ENCODE measurements at places on chromosomes 2 and 18.

GRCh38 chr2:121902616-121903015 lies 147.2 kb downstream of the TSN start:
- DNase-seq: no peak

DNA sequence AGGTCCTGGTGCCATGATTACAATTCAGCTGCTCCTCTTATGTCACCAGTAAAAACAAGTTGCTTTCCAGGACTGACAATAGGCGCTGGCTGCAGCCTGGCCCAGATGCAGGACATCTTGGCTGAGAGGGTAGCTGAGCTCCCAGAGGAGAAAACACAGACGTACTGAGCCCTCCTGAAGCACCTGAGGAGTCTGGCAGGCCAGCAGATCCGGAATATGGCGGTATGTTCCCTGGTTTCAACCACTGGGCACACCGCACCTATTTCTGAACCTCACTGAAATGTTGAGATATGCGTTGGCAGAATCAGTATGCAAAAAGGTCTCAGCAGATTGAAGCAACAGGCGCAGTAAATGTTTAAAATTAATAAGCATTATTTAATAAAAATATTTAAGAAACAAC lies 73.1 kb upstream of the BZW1 start:
- no peak for DNase-seq

GRCh38 chr2:83587309-83587708 lies 871.8 kb downstream of the SUCLG1 start:
- no peak for DNase-seq

GRCh38 chr2:77228391-77228790 lies 293.8 kb downstream of the LRRTM4 start:
- DNase-seq: no peak

- DNase-seq: no peak
Measured at GRCh38 chr18:9091066-9091476, 11.4 kb upstream of the NDUFV2 start.

- DNase-seq: no peak
Measured at GRCh38 chr2:38945372-38945771, 55.7 kb downstream of the ARHGEF33 start.

DNA sequence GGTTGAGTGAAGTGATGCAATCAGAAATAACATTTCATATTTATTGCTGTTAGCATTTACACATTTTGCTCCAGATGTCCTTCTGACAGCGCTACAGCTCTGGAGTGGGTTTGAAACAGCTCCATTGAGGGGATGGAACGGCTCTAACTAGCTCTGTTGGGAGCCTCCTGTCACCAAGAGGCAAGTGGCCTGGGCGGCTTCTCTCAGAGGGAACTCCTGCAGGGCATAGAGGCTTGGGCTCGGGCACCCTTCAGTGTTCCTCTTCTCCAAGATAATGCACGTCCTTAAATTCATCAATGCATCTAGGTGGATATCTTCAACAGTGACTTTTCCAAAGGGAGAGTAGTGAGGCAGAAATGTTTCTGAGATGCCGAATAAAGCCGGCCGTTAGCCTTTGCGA lies 122.5 kb downstream of the CNTNAP5 start:
- DNase-seq: no peak

GRCh38 chr18:38571651-38572050 lies 1006.1 kb upstream of the CELF4 start:
- no peak for DNase-seq

DNA sequence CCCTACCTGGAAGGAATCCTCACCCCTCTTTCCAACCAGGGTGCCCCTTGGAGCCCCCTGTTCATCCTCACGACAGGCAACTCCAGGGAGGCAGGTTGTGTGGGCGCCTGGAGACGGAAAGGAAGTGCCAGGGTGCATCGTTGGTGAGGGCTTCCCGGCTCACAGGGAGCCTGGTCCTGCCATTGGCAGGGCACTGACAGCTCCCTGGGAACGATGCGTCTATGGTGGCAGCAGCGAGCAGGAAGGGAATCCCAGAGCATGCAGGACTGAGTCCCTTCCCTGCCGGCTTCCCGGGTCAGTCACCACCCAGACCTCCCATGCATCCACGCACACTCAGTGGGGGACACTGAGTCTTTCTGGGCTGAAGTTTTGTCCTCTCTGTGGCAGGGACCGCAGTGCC lies 117.6 kb downstream of the INHBB start:
- DNase-seq: no peak

- DNase-seq: no peak
Measured at GRCh38 chr18:63307551-63308200, 11.9 kb downstream of the BCL2 start.

GRCh38 chr2:207782238-207783030 lies 12.7 kb upstream of the FZD5 start:
- DNase-seq: no peak

- DNase-seq: no peak
Measured at GRCh38 chr2:165651233-165651632, 142.8 kb downstream of the GALNT3 start.

- DNase-seq: no peak
Measured at GRCh38 chr2:38438133-38438882, 61.2 kb upstream of the ATL2 start.

GRCh38 chr2:168196764-168197180 lies 50.6 kb downstream of the STK39 start:
- DNase-seq: no peak

GRCh38 chr2:196486146-196486545 lies 153.4 kb upstream of the CCDC150 start:
- no peak for DNase-seq

GRCh38 chr2:12675801-12676200 lies 40.9 kb upstream of the TRIB2 start:
- DNase-seq: no peak

DNA sequence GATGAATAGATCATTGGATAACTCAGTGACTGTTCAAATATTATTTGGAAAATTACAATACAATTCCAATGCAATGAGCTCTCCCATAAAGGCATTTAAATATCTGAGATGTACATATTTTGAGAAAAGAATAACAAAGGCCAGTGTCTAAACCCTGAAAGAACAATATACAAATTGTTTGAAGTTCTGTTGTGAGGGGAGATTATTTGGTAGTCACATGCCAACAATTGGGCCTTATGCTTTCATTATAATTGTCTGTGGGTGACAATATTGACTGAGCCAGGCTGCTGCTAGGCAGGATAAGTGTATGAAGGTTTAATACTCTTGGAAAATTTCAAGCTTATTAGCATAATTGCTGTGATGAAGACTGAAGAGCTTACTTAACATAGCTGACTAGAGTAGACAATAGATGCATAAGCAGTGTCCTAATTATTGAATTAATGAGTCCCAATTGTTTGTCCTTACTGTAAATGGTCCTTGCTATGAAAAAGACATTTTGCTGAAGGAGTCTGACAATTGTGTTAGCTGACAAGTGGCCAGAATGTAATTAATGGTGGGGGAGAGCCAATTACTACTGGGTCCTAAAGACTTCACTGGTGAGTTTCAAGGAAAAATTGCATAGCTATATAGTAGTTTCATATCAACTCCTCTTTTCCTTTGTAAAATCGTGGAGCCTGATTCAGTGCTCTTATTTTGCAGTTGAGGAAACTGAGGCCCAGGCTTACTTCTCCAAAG lies 5.0 kb upstream of the SMAD2 start:
- DNase-seq: no peak

DNA sequence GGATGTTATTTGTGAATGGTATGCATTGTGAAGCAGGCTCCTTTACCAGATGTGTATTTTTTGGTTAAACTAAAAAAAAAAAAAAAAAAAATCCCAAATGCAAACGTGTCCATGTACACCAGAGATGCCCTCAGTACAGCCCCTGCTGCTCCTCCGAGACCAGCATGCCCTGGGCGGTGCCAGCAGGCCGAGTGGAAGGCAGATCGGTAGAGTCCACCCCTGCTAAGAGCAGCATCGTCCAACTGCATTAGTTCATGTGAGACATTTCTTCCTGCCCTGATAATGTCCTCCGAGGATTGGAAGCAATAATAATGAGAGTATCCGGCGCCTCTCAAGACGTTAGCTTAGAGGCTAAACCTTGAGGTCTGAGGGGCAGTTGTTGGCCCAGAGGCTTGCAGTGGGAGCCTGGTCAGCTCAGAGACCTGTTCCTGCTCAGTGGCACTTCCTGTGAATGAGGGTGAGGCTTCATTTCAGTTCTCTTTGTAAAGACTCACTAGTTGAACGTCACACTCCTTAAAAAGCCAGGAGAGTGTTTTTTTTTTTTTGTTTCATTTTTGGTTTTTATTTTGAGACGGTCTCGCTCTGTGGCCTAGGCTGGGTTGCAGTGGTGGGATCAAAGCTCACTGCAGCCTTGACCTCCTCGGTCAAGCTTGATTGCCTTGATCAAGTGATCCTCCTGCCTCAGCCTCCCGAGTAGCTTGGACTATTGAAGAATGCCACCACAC lies 5.6 kb downstream of the SLC66A3 start:
- DNase-seq: no peak
